ENCODE measurements at places on chromosomes 12 and 14. TPM values are rescaled to one million over a fixed set of nuclear protein-coding genes. Genes with fewer than 3 reads are reported as not detected.

TMEM132D gene
- polyA plus RNA-seq = not detected

DNA sequence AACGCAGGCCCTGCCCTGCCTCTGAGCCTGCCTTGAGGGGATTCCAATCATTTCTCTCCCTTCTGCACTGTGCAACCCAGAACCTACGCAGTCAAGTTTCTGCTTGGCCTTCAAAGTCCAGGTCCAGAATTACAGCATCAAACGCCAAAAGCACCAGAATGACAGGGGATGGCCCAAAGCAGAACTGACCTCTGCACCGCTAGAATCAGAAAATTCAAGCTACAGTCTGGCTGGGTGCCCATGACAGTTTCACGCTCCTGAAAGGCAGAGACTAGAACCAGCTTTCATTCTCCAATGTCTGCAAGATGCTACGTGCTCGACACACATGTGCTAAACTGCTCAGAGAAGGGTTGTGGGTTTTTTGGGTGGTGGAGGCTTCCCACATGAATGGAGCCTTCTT is 4.1 kb downstream of the CLMN start:
- DNase-seq = no peak

MMP17 gene
- 2.3 TPM for polyA plus RNA-seq

- DNase-seq = no peak
Observed at GRCh38 chr12:57187222-57188089, 29.1 kb upstream of the NXPH4 start.

- DNase-seq = no peak
Observed at GRCh38 chr12:263574-263973, 938 bp upstream of the SLC6A13 start.

- DNase-seq = no peak
Observed at GRCh38 chr14:22535126-22535525, 53.9 kb downstream of the DAD1 start.

DNA sequence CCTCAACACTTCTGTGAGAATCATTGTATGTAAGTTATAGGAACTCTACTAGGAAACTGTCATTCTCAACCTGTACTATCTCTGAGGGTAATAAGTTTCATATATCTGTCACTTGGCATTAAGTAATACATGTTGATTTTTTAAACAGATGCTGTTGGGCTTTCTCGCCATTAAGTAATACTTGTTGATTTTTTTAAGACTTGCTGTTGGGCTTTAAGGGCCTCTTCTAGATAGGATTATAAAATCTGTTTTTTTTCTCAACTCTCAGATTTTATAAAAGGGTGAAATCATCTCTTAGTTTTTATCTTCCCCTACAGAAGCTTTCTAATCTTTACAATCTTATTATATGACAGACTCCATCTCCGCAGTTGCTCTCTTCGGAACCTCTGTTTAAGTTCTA is 5.6 kb downstream of the WASHC4 start:
- no peak for DNase-seq

DNA sequence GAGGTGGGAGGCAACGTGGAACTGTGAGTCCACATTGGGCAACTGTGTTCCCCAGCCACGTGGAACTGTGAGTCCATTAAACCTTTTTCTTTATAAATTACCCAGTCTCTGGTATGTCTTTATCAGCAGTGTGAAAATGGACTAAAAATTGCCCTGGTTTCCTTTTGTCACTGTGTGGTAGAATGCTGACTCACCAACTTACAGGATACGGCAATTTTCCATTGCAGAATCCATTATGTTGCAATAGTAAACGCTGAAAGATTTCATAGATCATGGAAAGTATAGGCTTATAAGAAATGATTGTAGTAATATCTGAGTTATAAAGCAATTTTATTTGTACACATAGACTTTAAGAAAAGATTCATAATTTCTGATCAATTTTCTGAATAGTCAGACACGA is 93.0 kb downstream of the GTF2A1 start:
- DNase-seq = no peak

CATSPERB gene
- polyA plus RNA-seq = 0.10 TPM

- no peak for DNase-seq
Observed at GRCh38 chr12:68842784-68843567, 35.0 kb downstream of the MDM2 start.

OAS2 gene
- 6.8 TPM for polyA plus RNA-seq

GRCh38 chr14:51071857-51072256 is 23.0 kb downstream of the TRIM9 start:
- DNase-seq = no peak

DNA sequence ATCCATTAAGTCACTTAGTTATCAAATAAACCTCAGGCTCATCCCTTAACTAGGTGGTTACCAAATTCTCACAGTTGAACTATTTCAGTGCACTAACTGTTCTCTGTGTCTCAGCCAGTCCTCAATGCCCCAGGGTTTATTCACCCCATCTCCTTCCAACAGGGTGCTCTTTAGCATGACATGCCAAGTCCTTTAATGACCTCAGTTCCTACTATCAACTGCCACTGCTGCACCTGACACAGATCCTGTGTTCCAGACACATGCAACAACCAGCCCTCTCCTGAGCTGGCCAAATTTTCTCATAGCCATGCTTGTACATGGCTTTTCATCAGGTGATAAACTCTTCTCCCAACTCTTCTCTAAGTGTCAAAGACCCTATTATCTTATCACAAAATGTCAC is 80.0 kb downstream of the ATXN2 start:
- no peak for DNase-seq

CCDC197 gene
- polyA plus RNA-seq = not detected

DNA sequence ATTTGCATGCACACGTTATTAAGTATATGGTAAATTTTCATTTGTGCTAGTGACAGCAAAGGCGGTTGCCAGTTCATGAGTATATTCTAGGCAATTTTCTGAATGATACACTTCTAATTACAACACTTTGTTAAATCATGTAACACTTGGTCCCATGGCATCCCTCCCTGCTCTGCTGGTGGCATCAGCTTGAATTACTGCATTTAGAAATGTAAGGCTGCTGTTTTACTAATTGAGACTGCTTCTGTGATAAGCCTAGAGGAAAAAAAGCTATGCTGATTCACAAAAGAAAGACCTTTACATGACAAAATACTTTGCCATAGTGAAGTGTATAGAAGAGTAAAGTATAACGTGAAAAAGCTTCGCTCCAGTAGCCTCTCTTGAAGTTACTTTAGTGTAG is 636.1 kb downstream of the KCNH5 start:
- no peak for DNase-seq

DNA sequence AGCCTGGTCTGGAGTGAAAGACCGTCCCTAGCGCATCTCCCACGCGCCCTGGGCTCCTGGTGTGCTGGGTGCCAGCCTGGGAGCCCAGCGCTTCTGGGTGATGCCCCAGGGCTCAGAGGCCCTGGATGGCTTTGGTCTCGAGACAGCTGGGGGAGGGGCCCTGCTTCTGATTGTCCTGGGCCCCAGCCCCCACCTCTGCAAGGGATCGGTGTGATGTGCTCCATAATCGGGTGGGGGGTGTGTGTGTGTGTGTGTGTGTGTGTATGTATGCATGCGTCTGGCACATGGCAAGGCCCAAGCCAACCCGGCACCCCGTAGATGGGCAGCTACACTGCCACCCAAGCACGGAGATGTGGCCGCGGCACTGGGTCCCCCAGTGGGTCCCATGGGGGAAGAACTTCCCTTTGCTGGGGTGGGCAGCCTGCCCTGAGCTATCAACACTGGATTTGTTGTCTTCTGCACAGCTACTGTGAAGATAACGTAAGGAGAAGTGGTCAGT is 3.1 kb downstream of the ZBTB42 start:
- DNase-seq = no peak

BTBD7 gene
- polyA plus RNA-seq = 3.6 TPM

GRCh38 chr12:27105746-27106536 is 23.6 kb upstream of the C12orf71 start:
- DNase-seq = no peak

- no peak for DNase-seq
Observed at GRCh38 chr12:103667125-103667524, 80.1 kb downstream of the STAB2 start.

DNA sequence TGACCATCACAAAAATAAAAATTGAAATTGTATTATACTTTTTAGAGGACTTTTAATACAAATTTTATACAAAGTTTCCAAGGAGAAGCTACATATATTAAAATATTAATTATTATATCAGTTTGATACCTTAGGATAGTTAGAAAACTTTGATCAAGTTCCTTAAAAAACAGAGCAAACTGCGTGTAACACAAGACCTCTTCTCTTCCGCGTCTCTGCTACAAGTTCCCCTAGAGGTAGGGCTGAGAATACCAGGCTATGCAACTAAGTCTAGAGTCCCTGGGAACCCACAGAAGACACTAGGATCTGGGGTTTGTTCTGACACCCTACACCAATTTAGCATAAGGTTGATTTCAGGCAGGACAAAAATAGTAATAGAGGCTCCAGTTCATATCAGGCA is 319.0 kb downstream of the FOXG1 start:
- no peak for DNase-seq

GRCh38 chr14:52871606-52872005 is 79.2 kb downstream of the FERMT2 start:
- DNase-seq = no peak

PLEK2 gene
- polyA plus RNA-seq = 0.51 TPM

DNA sequence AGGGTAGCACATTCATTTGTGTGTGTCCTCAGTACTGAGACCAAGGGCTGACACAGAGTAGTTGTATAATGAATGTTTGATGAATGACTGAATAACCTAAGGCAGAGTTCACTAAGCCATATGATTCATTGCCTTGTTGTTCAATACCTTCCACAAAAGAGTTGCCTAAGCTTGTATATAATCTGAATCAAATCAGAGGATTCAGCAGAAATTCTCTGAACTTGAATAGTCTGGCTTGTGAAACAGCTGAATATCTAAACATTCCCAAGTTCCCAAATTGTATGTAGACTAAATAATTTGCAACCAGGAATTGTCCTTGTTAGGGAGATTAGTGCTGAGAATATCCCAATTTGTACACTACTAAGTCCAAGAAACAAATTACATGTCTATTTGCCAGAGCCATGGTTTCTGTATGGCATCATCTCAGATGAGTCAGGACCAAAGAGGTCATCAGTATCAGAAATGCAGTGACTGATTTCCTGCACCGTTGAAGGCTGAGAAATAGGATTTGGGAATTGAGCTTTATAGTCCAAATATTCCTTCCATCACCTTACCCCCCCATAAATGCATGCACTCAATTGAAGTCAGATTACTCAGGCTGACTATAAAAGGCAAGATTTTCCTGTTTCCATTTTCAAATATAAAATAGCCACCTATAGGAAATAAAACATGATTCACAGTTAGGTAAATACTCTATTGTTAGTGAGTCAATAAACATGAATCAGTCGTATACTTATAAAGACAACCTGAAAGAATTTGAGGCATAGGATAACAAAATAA is 168.7 kb downstream of the PHLDA1 start:
- DNase-seq = no peak

DNA sequence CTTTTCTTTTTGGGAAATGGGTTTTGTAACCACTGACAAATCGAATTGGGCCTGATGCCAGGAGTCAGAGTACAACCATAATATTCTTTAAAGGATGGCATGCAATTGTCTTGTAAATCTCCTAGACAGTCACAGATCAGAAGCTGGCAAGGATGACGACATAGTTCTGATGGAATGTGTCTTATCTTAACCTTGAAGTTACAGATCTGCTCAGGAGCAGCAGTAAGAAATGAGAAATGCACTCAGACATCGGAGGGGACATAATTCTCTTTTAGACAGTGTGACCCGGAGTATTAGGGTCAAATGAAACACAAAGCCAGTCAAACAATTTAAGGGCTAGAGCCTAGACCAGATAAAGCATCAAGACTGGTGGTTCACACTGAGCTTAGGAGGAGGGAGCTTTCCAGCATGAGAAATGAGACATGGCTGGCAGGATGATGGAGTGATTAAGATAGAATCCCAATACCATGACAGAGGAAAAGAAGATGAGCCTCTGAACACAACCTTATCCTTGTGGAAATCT is 17.5 kb downstream of the CBX5 start:
- DNase-seq = no peak

- no peak for DNase-seq
Observed at GRCh38 chr12:87082756-87083155, 826.6 kb upstream of the MGAT4C start.

DNA sequence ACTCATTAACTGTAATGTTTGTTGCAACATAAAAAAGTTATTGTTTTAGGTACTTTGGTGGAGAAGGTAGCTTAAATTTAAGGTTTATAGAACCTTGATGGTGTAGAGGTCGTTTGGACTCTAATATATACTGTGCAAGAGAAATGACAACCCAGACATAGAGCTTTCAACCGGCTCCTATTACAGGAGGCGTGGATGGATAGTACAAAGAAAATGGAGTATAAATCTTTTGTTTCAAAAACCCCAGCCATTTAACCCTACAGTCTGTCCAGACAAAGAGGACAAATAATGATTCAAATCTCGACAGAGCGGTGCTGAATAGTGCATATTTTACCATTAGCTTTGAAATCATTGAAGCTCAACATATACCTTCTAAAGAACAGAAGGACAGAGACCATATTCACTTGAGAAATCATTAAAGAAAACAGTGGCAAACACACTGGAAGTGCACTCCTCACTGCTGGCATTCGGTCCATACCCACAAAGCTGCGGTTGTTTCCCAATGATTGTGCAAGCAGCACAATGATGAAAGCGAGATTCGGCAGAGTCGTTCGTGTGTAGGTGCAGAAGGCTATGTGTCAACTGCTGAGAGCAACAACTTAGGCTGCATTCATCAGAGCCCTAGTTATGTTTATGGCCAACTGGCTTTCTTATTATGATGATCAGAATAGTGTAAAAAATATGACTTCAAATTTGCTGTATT is 688.6 kb downstream of the NOVA1 start:
- no peak for DNase-seq

ZFHX2 gene
- 0.25 TPM for polyA plus RNA-seq

DNA sequence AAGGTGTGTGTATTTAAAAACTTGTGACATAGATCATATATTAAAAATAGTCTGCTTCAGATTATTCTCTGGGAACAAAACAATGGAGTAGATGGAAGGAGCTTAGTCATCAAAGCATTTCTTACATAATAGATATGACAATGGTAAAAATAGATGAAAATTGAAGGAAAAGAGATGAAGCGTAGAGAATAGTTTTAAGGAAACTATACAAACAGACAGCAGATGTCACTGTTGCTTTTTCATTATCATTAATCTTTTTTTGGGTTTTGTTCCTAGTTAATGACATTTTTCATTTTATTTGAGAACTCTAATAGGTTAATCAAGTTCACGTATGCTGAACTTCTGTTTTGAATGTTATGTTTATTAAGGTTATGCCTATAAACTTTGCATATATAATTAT is 149.2 kb upstream of the FBXO33 start:
- DNase-seq = no peak

- DNase-seq = no peak
Observed at GRCh38 chr12:131464081-131464480, 246.8 kb upstream of the SFSWAP start.

DNA sequence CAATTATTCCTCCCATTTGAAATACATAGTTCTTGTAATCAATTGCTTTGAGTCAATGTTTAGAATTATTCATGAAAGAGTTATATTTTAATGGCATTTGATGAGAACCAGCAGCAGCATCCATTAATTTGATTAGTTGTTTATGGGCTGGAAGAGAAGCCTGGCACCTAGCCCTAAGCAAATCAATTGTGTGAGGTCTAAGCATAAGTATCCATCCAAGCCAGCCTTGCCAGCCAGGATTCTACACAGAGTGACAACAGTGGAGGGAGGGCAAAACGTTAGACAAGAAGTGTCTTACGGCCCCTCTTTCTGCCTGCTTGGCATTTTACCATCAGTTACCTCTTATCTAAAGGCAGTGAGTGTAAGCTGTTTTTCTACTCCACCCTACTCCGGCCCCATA is 478.5 kb downstream of the NELL2 start:
- DNase-seq = no peak

TAS2R9 gene
- not detected for polyA plus RNA-seq
